ENCODE measurements at places on chromosomes 13 and 19. TPM values are rescaled to one million over a fixed set of nuclear protein-coding genes. Genes with fewer than 3 reads are reported as not detected.

Gene KIR3DL1
- not detected for total RNA-seq

Gene LAIR1
- total RNA-seq: not detected

Gene OVOL3
- total RNA-seq: not detected

Gene UHRF1
- 5.7 TPM for total RNA-seq

Gene CGB2
- total RNA-seq: not detected

Gene DMPK
- total RNA-seq: 5.1 TPM

Gene CFD
- 1.4 TPM for total RNA-seq

Gene PRTN3
- total RNA-seq: not detected

Gene RPS19
- total RNA-seq: 1,861 TPM

Gene TSSK6
- total RNA-seq: 1.7 TPM

Gene PGLYRP2
- not detected for total RNA-seq

Gene C13orf46
- not detected for total RNA-seq

Gene BEST2
- total RNA-seq: not detected

Measured in SK-MEL-5 (cell line).